Neural progenitor cell (in vitro differentiated cells): ENCODE measurements at places on chromosomes 1 and 21.

DNA sequence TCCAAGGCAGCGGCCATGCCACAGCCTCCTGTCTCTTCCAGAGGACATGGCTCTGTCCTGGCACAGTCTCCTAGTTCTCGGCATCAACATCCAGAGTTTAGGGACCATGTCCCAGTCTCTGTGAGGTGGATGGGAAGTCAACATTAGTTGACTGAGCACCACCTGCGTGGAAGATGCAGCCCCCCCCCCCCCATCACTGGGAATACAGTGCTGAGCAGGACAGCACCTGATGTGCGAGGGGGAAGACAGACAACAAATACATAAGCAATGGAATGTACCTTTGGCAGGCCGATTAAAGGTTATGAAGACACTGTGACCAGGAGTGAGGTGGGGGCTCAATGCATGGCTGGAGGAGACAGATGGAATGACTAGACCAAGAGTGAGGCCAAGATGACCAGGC, 26.6 kb downstream of the KNCN start:
- H3K27ac ChIP-seq, result no peak overlapping the region
- H3K4me1 ChIP-seq, result peaks cover 43% of the 10 kb centered on the region
- no peak overlapping the region for H3K4me3 ChIP-seq
- peaks cover 98% of the 10 kb centered on the region for H3K27me3 ChIP-seq
- H3K36me3 ChIP-seq, result no peaks in the 10 kb centered on the region

GRCh38 chr1:46268578-46268977, 21.0 kb downstream of the RAD54L start:
- no peak overlapping the region for H3K4me3 ChIP-seq
- H3K27me3 ChIP-seq, result no peaks in the 10 kb centered on the region
- H3K36me3 ChIP-seq, result peaks cover 8% of the 10 kb centered on the region

DNA sequence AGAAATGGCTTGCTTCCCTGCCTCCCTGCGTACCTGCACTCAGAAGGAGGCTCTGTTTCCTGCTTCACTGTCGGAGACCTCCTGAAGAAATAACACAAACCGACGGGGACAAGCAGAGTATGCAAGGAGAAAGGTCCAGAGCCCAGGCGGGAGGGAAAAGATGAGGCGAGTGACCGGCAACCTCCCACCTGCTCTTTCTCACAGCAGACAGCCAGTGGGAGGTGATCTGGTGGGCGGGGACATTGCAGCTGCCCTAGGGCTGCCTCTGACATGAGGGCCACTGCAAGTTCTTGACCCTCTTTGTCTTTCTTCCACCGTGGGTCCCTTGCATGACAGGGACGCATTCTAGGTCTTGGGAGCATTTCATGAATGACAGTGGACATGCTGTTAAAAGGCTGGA, 368.2 kb downstream of the CAMTA1 start:
- no peak for DNase-seq
- no peaks in the 10 kb centered on the region for H3K36me3 ChIP-seq
- H3K27ac ChIP-seq, result no peak overlapping the region
- no peaks in the 10 kb centered on the region for H3K27me3 ChIP-seq
- H3K4me3 ChIP-seq, result no peak overlapping the region

GRCh38 chr1:51519865-51520699, 1.0 kb upstream of the EPS15 start:
- no peak overlapping the region for H3K27ac ChIP-seq
- H3K4me3 ChIP-seq, result no peak overlapping the region
- peaks cover 11% of the 10 kb centered on the region for H3K4me1 ChIP-seq
- DNase-seq, result no peak
- H3K27me3 ChIP-seq, result no peaks in the 10 kb centered on the region
- no peaks in the 10 kb centered on the region for H3K36me3 ChIP-seq

GRCh38 chr1:171263901-171264300, 15.6 kb downstream of the FMO1 start:
- H3K27me3 ChIP-seq, result no peaks in the 10 kb centered on the region
- DNase-seq, result no peak
- no peak overlapping the region for H3K4me3 ChIP-seq
- H3K4me1 ChIP-seq, result peaks cover 10% of the 10 kb centered on the region
- no peak overlapping the region for H3K27ac ChIP-seq
